ENCODE measurements at places on chromosomes 7 and 10.

DNA sequence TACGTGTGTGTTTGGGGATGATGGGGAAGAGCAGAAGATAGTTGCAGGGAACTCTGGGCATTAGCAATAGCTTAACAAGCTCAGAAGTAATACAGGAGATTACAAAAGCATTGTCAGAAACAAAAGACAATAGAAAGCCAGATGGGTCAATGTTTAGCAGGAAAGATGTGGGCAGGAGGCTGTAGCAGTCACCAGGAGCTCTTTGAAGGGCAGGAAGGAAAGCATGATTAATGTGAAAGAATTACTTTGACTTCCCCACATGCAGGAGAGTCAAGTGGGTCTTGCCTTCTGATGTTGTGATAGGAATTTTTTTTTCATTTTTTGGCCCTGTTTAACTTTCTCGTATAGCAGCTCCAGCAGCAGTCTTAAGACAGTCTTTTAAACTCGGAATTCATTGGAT lies 6.0 kb upstream of the SMNDC1 start:
- no peak for DNase-seq

DNA sequence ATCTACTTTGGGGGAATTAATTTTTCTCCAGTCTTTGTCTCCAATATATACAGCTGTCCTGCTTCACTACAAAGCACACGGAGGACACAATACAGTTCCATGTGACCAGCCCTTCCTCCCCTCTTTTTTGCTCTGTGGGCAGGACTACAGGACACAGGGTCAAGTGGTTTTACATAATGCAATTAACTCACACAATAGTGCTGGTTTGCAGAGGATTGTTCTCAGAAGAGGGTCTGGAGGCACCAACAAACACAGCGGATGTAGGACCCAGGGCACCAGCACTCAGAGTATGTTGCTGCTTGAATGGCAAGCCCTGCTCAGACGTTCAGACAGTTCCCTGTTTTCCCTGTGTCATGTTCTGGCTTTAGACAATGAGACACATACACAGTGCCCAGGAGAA lies 52.0 kb upstream of the NPTX2 start:
- DNase-seq = no peak

DNA sequence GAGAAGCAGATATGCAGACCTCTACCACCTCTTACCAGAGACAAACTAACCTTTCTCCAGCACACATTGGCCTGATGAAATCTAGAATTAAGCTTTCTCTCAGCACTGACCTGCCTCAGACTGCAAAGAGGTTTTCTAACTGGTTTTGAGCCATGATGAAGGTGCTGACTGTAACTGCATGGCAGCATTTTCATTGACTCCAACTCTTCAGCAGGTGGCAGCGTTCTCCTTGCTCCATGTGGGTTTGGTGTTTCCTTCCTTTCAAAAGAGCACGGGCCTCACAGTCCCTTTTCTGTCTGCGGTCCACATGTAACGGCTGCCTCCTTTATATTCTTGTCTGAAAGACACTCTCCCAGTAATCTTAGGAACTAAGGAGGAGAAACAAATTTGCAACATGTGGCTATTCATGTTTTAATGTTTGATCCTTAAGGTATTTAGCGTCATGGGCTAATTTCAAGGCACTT lies 12.6 kb downstream of the KLLN start:
- peak; percentile 12 for DNase-seq

DNA sequence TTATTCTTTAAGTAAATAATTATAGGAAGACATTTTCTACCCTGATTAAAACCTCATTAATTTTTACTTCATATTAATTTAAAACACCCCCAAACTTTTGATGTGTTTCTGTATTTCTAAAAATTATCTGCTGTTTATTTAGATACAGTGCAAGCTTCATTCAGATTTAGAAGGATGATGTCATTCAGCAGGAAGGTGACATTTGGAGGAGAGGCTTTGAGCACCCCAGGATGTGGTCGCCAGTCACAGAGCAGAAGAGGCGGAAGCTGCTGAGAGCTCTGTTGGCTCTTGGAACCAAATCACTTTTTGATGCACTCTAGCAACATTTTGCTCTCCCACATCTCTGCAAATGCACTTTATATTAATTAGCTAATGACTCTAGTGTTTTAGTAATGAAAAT lies 233.9 kb upstream of the CACNA2D1 start:
- peak; percentile 20 for DNase-seq

DNA sequence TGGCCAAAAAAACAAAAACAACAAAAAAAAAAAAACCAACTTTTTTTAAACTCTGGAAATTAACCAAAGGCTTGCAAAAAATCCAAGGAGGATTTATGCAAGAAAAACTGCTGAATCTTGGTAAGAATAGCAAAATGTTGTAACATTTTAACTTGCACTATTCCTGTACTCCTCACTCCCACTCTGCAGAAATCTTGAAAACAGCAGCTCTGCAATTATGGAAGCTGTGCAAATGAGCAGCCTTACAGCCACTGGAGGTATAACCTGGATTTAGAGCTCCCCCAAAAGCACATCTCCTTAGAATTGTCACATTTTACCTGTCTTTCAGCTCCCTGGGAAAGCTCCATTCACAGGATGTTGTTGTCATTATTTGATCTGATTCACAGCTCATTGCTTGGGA lies 41.8 kb upstream of the LRGUK start:
- no peak for DNase-seq

GRCh38 chr10:78906734-78907390 lies 161.9 kb upstream of the ZMIZ1 start:
- DNase-seq = no peak

GRCh38 chr7:40879941-40880543 lies 745.2 kb downstream of the SUGCT start:
- no peak for DNase-seq

- DNase-seq = no peak
These were observed 868.9 kb upstream of the AUTS2 start for GRCh38 chr7:68729371-68729770.

- no peak for DNase-seq
These were observed 48.8 kb upstream of the ZPBP start for GRCh38 chr7:50141854-50142253.

- no peak for DNase-seq
These were observed 61.0 kb downstream of the HTR5A start for GRCh38 chr7:155131090-155131489.

- no peak for DNase-seq
These were observed 8.7 kb downstream of the ANKRD1 start for GRCh38 chr10:90912174-90912573.

DNA sequence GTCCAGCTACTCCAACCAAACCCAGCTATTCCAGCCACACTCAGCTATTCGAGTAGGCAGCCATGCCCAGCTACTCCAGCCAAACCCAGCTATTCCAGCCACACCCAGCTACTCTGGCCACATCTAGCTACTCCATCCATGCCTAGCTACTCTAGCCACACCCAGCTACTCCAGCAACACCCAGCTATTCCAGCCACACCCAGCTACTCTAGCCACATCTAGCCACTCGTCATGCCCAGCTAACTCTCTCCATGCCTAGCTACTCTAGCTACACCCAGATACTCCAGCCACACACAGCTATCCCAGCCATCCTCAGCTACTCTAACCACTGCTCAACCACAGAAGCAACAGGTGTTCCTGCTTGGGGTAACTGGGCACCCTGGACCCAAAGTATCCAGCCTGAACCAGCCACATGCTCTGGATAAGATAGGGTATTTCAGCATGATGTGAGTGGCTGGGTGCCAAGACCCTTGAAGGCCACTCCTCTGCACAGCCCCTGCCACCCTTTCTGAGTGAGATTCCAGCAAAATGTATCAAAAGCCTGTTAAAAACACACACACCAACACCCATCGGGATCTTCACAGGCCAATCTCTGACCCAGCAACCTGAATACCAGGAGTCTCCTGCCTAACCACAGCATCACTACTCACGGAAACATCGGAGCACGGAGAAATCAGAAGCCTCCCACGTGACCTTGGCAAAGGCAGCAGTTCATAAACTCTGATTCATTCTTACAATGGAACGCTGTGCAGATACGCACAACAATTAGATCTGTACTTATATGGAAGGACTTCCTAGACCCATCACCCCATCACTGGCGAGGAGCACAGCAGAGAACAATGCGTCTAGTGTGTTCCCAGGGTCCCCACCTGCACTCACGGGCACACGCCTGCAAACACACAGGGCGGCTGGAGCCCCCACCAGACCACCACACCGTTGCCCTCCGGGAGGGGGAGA lies 51.8 kb upstream of the DNAAF5 start:
- DNase-seq = no peak

DNA sequence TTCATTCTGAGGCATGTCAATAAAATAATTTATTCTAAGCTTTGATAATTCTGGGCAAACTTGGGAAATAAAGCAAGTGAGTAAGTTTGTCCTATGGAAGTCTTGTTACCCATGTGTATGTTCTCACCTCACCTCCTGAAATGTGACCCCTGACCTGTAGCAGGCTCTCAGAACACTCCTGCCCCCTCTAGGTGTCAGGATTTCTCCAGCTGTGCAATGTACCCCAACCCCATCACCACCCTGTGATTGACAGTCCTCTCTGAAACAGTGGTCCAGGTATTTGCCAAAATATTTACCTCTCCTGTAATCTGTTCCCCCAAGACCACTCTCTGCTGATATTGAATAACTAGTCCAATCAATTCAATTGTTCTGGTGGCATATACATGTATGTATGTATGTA lies 122.6 kb upstream of the PTER start:
- DNase-seq = no peak

DNA sequence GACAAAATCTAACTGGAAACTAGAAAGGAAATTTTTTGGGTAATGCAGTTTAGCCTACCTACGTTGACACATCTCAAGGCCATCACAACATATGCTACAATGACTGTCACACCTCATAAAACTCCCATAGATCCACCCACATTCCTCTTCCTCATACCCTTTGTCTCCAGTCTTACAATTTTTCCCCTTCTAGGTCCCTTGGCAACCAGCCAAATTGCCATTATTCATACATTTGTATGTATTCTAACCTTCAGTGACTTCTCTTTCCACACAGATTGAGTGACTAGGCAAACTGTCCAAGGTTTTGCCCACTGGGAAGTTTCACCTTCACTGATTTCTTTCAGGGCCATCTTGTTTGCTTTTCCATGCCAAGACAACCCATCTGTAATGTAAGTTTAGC lies 100.5 kb upstream of the TPK1 start:
- no peak for DNase-seq

GRCh38 chr7:98106647-98107312 lies at the start of gene LMTK2:
LMTK2 (plus strand) TSS chr7:98106862; CDS start chr7:98107178, 316 bp downstream.
- peak; percentile 72 for DNase-seq

GRCh38 chr7:135685306-135686084 lies 23.2 kb downstream of the STMP1 start:
- DNase-seq = no peak

- DNase-seq = no peak
These were observed 20.2 kb downstream of the PLPP4 start for GRCh38 chr10:120477021-120477742.
